ENCODE measurements at places on chromosomes 2 and 18.
A peak's percentile ranks its signal among the peaks of the same experiment; 100 is the strongest.

GRCh38 chr18:23722646-23723045, 33.4 kb downstream of the LAMA3 start:
- peak; percentile 19 for DNase-seq

DNA sequence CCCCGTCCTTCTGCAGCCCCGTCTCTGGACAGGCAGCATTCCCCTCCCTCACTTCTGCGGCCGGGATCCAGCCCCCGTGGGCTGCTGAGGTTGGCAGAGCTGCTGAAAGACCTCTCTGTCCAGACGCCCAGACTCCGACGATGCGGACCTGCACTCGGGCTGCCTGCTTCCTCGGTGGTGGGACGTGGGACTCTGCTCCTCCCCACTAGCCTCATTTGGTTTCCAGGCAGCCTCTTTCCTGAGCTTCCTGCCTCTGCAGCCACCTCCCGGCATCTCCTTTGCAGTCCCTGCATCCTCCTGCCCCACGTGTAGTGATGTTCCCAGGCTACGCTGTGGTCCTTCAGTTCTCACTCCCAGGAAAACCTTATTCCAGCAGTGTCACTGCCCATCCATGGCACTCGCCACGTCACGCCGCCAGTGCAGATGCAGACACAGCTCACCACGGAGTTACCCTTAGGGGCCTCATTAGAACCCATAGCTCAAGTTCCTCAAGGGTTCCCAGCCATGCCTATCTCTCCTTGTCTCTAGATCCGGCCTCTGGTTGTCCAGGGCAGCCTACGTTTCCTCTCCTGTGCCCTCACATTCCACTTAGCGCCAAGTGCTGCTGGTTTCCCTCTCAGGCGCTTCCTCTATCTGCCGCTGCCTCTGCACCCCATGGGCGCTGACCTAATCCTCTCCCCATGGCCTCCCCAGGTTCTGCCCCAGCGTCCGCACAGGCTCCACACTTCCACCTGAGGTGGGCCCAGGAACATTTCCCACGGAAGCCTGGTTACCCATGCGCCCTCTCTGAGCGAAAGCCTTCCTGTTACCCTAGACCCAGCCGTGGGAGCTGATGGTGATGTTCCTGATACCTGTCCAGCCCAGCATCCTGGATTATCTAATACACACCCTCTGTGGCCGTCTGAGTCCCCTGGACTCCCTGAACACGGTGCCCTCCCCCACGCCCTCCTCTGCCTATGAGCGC, 318.3 kb upstream of the MYT1L start:
- no peak for DNase-seq

- no peak for DNase-seq
Measured at GRCh38 chr2:240168041-240168440, 27.6 kb upstream of the OTOS start.

DNA sequence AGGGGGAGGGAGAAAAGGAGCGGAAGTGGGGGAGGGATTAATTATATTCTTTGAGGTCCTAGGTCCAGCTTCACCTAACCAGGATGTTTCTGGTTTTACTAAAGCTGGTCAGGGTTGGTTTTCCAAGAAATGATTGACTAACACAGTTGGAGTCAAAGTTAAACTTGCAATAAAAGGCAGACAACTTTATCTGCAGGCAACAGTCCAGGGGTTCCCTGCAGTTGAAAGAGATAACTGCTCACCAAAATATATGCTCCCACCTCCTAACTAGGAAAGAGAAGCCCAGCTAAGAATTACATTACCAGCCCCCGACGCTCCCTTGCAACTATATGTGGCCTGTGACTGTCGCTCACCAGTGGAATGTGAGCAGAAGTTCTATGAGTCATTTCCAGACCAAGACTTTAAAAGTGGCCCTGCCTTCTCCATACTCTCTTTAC, 140.0 kb upstream of the PKDCC start:
- no peak for DNase-seq

- no peak for DNase-seq
Measured at GRCh38 chr2:159129269-159129668, 157.2 kb downstream of the WDSUB1 start.

- no peak for DNase-seq
Measured at GRCh38 chr2:1632510-1632909, 111.8 kb downstream of the PXDN start.

DNA sequence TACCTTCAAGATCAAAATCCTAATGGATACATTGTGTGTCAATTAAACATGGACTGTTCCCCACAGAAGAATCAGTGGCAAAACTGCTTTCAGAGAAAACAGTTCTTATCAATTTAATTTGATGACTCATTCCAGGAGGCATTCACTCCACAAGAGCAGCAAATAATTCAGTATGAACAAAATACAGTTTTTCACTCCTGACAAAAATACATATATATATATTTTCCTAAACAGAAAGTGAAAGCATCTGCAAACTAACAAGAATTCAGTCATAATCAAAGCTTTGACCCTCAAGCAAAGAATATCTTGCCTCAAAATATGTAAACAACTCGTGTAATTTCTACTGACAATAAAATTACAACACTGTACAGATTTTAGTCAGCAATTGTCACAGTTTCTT, 685.1 kb upstream of the SLC8A1 start:
- DNase-seq = peak; percentile 38

- no peak for DNase-seq
Measured at GRCh38 chr2:235958221-235958930, 209.8 kb downstream of the GBX2 start.

- DNase-seq = no peak
Measured at GRCh38 chr2:208982831-208983230, 441.0 kb upstream of the MAP2 start.

GRCh38 chr2:164808776-164809175, 32.8 kb downstream of the COBLL1 start:
- peak; percentile 2 for DNase-seq

- no peak for DNase-seq
Measured at GRCh38 chr2:67839668-67840067, 223.1 kb downstream of the C1D start.

- no peak for DNase-seq
Measured at GRCh38 chr2:63058144-63058920, 7.7 kb downstream of the OTX1 start.

GRCh38 chr2:75211266-75211770, 12.0 kb upstream of the TACR1 start:
- no peak for DNase-seq

- no peak for DNase-seq
Measured at GRCh38 chr2:10355471-10356438, 53.1 kb downstream of the HPCAL1 start.

DNA sequence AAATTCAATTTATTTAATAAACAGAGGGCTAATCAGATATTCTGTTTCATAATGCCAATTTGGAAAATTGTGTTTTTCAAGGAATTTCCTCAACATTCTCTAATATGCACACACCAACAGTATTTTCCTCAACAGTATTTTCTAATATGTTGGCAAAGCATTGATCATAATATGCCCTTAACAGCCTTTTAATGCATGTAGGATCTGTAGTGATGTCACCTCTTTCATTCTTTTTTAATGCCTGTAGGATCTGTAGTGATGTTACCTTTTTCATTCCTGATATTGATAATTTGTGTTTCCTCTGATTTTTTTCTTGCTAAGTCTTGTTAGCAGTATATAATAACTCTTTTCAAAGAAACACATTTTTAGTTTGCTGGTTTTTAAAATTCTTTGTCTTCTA, 15.9 kb downstream of the VWA3B start:
- no peak for DNase-seq

All from foreskin fibroblast (primary cell).